Ecto neural progenitor cell (in vitro differentiated cells): ENCODE measurements at places on chromosomes 12 and 14.

- DNase-seq = no peak
These were observed 9.2 kb upstream of the RILPL2 start for GRCh38 chr12:123445388-123446332.

GRCh38 chr14:95362138-95362494 lies 42.4 kb upstream of the CLMN start:
- DNase-seq = no peak

DNA sequence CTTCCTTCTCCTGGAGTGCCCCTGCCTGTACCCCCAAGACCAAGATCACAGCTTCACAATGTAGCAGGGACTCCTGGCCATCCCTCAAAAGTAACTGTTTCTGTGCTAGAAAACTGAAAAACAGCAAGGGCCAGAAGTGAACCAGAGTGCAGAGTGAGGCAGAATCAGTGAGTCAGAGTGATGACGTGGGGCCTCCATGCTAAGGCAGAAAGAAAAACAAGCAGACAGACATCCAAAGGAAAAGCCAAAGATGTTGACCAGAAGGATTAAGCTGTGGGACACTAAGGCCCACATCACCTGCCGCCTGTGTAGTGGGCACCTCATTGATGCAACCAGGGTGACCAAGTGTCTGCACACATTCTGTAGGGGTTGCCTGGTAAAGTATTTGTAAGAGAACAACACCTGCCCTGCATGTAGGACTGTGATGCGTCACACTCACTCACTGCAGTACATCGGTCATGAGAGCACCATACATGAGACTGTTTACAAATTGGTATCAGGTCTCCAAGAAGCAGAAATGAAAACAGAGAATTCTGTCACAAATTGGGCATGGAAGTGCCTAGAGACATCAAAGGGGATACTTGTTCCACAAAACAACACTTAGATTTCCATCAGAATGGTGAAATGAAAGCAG lies 51.2 kb downstream of the ARMH4 start:
- no peak for DNase-seq

GRCh38 chr12:57213058-57213715 lies 3.4 kb upstream of the NXPH4 start:
- DNase-seq = peak; percentile 92

GRCh38 chr14:42078345-42078744 lies 471.7 kb downstream of the LRFN5 start:
- DNase-seq = no peak

DNA sequence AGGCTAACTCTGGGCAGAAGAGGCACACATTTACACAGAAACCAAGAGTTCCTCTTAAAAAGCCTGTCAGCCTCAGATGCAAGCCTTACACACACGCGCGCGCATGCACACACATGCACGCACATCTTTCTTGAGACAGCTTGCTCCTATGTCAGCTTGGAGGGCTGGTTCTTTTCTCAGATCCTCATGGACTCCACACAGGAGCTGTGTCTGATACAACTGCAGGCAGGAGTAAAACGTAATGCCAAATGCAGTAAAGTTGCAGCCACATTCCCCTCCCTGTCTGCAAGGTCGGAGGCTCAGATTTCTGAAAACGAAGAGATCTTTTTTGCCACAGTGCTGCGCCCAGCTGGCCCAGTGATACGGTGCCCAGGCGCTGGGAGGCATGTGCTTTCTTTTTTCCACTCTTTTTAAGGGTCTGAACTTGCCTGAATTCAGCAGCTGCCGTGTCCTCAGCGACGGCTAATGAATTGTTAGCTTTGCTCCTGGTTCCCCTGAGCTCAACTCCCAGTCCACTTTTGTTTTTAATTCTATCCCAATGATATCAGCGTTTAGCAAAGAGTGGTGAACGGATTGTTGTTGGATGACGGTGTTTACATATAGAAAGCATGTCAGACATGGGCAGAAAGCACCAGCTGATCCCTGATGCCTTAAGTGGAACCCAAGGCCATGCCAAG lies 72.9 kb upstream of the FOXN3 start:
- no peak for DNase-seq

DNA sequence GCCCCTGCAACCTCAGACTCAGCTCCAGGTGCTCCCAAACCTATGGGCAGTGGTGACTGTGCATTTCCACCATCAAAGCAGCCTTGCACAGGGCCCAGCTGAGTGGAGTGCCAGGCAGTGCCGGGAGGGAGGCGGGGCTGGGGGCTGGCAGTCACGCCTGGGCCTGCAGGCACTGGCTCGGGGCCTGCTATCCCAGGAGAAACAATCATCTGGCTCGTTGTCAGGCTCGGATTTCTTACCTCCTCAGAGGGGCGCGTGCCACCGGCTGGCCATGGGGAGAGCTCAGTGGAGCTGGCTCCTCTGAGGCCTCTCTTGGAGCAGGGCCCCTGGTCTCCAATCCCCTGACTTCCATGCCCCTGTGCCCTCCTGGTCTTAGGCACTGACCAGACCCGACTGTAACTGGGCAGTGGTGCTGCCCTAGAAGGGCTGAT lies 20.2 kb upstream of the PPP1R13B start:
- DNase-seq = no peak

GRCh38 chr12:69837657-69838415 lies 12.8 kb downstream of the MYRFL start:
- no peak for DNase-seq

GRCh38 chr12:26632756-26633155 lies 200.2 kb downstream of the ITPR2 start:
- DNase-seq = no peak

DNA sequence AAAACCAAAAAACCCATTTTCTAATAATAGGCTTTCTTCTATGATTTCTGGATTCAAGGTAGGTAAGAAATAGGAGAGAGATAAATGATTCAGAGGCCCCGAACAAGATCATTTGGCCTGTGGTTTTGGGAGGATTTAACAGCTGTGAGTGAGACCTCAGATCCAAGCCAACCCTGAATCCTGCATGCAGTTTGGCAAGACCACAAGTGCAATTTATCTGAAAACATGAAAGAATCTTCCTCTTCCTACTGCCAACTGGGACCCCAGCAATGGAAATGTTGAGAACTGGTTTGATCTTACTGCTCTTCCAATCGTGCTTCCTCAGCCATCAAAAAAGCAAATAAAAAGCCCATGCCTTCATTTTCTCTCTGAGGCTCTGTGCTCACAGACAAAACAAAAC lies 519.7 kb upstream of the TBX3 start:
- DNase-seq = no peak

DNA sequence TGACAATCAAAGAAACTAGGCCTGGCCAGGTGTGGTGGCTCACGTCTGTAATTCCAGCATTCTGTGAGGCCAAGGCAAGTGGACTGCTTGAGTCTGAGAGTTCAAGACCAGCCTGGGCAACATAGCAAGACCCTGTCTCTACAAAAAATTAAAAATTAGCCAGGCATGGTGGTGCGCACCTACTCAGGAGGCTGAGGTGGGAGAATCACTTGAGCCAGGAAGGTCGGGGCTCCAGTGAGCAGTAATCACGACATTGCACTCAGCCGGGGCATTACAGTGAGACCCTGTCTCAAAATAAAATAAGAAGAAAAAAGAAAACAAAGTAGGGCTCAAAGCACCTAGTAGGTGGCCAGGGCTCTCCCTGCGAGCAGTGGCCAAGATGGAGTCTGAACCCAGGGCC lies 79.1 kb downstream of the CHGA start:
- no peak for DNase-seq

DNA sequence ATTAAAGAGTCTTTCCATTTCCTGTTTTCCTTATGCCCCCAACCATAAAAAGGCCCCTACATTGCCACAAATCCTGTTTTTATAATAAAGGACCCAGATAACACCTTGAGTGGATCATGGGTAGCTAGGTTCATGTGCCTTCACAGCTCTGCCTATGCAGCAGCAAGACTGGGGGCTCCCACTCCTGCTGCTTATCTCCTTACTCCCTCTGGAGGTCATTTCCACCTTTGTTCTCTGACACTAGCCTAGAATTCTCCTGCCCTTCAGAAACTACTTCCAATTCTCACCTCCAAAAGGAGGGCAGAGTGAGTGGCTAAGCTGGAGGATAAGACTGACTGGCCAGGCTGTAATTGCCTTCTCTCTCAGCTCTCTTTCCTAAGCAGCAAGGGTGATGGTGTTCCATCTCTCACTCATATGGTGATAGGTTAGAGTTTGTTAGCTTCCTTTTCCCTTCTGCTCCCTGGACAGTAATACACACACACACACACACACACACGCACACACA lies 20.0 kb upstream of the STAC3 start:
- no peak for DNase-seq
